ENCODE measurements at places on chromosomes 5 and 9.

- no peak for DNase-seq
These were observed 122.5 kb downstream of the SCAMP1 start for GRCh38 chr5:78482948-78483347.

DNA sequence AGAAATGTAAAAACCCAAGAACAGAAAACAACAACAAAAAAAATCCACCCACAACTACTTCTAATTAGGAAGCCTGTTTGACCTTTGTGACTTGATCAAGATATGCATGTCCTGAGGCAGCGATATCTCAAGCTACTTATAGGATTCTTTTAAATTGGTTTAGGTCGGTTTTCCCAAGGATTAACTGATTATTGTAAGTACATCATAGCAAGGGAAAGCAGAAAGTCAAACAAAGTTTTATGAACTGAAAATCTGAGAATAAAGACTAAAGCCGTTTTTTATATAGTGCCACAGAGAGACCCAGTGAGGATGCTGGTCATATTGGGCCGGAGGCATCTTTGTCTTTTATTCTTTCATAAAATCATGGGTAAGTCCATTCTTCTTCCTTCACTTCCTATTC lies 72.0 kb downstream of the CD180 start:
- DNase-seq = no peak

DNA sequence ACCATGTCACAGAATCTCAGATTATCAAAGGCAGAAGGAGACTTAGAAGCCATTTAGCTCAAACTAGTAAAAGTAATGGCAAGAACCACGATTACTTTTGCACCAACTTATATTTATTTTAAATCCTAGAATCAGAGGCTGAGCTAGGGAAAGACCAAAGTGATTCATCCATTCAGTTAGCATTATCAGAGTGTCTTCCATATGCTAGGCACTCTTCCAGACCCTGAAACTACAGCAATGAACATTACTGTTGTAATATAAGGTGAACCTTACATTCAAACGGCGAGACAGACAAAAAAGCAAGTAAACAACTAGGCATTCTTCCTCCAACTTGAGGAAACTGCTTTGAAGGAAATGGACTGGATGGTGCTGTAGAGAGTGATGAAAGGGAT lies 7.9 kb downstream of the PDE6A start:
- DNase-seq = no peak

DNA sequence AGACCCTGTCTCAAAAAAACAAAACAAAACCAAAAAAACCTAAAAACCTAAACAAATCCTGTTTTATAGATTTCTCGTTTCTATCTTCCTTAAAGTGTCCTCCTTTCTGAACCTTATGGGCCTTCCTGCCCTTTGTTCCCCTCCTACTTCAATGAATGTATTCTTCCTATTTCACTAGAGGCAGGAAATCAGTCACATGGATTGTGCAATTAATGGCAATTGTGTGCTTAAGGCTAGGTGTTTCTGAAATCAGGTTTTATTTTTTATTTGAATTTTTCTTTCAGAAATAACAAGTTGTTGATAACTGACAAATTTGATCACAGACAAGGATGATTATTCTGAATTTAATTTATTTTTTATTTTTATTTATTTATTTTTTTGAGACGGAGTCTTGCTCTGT lies 220.6 kb upstream of the SEMA6A start:
- no peak for DNase-seq

GRCh38 chr9:125361837-125362531 lies 100.4 kb downstream of the GAPVD1 start:
- DNase-seq = no peak
